NCI-H187 (cell line): ENCODE measurements at places on chromosomes 4 and X.

GRCh38 chrX:17414839-17415238 lies 39.8 kb downstream of the NHS start:
- no peak for DNase-seq

- no peak for DNase-seq
Observed at GRCh38 chr4:78863254-78863869, 75.9 kb downstream of the PAQR3 start.

DNA sequence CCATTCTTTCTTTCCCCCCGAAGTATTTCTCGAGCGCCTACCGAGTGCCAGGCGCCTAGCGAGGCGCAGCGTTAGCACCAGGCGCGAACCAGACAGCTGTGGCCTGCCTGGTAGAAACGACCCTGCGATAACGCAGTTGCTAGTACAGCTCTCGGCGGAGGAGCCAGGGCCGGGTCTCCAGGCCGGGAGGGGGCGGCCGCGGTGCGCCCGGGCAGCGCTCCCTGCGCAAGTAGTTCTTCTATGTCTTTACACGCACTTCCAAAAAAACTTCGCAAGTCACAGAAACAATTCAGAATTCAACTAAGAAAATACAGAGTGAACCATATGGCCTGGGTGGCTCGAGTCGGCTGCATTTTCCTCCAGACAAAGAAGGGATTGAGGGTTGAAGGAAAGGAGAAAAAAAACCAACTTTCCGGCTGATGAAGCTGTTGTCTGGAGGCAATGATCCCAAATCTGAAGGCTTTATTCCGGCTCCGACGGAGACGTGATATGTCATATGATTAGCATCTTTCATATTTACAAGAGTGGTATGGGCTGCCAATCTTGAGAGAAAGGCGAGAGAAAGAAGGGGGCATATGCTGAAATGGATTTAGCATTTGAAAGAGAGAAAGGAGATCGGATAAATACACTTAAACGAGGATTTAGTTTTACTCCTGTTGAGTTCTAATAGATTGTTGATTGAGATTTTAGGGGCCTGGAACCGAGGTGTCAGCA lies 7.2 kb upstream of the NEUROG2 start:
- no peak for DNase-seq

DNA sequence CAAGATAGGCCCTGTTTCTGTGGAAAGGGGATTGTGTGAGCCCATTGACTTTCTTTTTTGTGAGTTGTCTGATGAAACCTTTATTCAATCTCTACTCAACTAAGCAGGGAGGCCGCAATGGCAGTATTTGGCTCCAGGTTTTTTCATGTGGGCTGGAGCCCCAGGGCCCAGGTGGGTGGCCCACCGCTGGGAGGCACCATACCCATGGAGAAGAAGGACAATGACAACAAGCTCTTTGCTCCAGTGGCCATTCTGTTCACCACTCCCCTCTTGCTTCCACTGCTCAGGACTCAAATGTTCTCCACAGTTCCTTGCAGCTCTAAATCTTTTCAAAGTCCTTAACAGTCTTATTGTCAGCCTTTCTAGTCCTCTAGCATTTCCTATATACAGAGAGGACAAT lies 54.1 kb downstream of the HOPX start:
- no peak for DNase-seq

- DNase-seq = no peak
Observed at GRCh38 chrX:134365904-134366303, 94.1 kb upstream of the HPRT1 start.

DNA sequence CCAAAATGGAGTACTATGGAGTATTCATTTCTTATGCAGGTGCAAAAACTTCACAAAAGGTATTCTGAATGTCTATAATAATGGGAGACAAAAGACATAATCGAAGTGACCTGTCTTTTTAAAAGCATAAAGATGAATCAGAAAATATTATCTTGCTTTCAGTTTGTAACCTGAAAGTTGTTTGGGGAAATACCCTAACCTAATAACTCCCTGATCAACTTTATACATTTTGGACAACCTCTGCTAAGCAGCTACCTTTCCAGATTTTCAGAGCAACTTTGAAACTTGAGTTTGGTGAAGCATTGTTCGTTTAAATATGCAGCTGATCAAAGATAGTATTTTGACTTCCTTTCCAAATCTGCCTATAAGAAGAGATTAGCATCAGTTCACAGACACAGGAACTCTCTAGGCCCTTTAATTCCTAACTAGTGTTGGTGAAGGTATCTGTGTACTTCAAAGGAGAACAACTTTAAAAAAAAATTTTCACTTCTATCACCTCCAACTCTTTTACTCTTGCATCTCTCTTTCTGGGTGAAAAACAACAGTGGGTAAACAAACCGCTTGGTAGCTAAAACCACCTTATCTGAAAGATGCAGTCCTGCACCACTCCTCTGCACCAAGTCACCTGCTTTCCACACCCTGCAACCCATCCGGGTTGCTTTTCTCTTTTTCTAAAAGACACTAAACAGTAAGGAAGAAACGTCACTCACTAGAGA lies 26.5 kb downstream of the CD40LG start:
- DNase-seq = no peak

DNA sequence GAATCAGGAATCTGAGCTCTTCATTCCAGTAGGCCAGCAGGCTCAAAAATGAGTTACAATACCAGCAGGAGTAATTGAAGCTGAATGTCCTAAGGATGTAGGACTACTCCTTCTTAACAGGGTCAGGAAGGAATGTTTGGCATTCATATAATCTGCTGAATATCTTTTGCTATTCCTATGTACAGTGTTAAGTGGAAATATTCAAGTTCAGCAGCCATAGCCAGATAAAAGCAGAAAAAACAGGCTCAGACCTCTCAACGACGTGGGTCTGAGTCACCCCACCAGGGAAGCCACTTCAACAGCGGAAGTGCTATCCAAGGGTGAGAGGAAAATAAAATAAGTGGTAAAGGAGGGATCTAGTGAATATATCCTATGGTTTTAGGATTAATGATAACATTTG lies 577.0 kb downstream of the SPOCK3 start:
- no peak for DNase-seq
